ENCODE measurements at places on chromosomes 6 and 20.

- DNase-seq, result no peak
These were observed 73.9 kb downstream of the MDN1 start for GRCh38 chr6:89745716-89746115.

DNA sequence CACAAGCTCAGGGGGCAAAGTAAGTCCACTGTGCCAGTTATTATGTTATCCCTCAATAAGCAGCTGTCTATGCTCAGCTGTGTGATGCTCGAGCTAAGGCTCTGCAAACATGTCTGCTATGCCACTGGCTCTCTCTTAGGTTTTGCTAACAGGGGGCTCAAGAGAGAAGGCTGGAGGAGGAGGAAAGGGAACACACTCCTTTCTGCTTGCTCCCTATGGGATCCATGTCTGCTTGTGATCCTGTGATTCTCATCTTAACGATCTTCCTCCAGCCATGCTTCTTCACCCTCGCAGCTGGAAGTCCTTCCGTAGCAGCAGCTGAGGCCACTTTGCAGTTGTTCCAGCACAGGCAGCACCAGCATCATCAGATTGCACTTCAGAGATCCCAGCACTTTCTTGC is 37.0 kb upstream of the IGF2R start:
- DNase-seq, result no peak

GRCh38 chr6:33672808-33673207 is 38.7 kb downstream of the UQCC2 start:
- no peak for DNase-seq

- DNase-seq, result no peak
These were observed 22.3 kb upstream of the BMP7 start for GRCh38 chr20:57288651-57289277.

DNA sequence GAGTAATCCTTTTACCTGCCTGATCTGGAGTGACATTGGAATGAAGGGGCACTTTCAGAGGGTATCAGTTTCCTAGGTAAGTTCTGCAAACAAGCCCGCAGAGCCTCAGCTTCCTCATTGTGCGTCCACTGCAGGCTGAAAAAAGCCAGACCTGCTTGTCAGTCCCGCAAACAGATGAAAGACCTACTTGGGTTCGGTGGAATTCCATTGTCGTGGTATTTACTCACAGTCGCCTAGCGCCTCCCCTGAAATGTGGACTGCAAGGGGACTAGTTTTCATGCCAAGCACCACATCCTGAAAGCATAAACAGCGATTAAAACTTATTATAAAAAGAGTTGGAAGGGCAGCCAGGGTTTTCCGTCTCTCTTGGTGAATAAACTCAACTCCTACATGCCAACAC is 121.5 kb downstream of the PAX1 start:
- DNase-seq, result no peak

GRCh38 chr6:163860287-163861081 is 446.0 kb downstream of the QKI start:
- DNase-seq, result no peak

- no peak for DNase-seq
These were observed 126.5 kb downstream of the WDR27 start for GRCh38 chr6:169575365-169575764.

DNA sequence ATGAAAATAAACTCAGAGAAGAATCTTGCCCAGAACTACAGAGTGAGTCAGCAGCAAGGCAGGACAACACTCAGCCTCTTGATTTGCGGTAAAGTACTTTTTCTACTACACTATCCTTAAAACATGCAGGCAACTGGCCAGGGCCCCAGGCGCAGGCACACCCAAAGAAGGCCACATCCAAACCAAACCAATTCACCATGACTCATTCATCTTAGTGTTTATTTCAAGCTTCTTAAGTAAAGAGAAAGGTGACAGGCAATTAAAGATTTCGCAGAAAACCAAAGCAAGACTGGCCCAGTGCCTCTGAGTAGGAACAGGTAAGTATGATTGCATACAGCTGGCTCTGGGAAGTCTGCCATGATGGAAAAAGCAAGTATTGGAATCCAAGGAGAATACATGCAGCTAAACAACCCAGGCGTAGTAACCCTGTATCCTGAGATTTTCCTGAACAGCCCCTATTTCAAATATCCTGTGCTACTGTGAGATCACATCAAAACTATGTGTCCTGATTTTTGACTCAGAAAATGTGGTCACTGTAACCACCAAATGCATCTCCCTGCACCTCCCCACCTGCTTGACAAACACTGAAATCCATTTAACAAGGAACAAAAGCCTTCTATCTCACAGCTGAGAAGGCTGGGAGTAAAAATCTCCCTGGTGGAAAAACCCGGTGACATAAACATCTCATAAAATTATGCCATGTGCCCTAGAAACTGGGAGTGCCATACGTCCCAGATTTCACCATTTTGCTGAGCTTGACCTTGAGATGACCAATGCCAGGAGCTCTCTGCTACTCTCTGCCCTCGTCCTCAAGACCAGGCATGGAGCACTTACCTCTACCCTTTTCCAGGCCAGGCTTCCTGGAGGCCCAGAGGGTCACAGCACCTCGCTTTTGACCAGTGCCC is 12.4 kb downstream of the WFDC3 start:
- DNase-seq, result no peak

GRCh38 chr6:45487645-45488044 is 109.9 kb upstream of the SUPT3H start:
- DNase-seq, result no peak

GRCh38 chr6:38634518-38634917 is 5.2 kb downstream of the BTBD9 start:
- DNase-seq, result no peak

DNA sequence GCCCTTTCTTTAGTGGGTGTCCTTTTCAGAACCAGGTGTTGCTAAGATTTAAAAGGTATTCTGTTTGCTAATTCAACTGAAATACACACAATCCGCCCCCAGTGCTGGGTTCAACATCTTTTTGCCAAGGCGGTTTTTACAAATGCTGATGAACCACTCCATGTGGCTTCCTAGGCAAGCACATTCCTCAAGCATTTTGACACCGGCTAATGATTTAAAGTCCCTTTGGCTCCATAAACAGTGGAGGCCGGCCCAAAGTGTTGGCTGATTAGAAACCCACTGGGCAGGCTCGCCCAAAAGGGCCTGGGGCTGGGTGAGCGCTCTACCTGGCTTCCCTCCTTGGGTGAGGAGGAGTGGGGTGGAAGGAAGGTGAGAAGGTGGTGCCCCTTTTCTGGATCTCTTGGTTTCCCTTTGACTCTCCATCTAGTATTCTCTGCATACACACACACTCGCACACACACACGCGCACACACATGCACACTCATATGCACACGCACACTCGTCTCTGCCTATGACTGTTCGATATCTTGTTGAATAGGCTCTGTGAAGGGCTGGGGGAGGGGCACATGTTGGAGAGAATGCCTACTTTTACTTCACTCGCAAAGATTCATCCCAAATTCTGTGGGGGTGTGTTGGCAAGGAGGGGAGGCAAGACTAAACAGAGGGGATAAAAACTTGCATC is 66.7 kb upstream of the ARMC2 start:
- DNase-seq, result no peak

GRCh38 chr20:1184638-1185315 is at the start of gene TMEM74B:
Gene TMEM74B, minus strand, starts transcription at chr20:1184981. Its CDS starts 1,180 bp downstream, at chr20:1183801.
- no peak for DNase-seq

- DNase-seq, result no peak
These were observed 201.7 kb upstream of the PLCB4 start for GRCh38 chr20:8867038-8867740.

DNA sequence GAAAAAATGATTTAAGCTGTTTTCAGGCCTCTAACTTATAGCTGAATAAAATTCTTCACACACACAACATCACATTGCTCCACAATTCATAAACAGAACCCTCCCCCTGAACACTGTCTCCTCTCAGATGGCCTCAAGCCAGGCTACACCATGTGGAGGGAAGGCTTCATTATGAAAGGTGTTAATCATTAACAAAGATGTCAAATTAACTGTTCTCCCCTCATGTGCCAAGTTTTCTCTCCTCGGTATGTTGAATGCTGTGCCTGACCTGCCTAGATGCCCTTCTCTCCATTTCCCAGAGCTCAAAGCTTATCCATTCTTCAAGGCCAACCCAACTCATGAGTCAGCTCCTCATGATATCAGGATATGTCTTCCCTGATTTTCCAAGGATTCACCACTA is 210.4 kb downstream of the GMDS start:
- no peak for DNase-seq

DNA sequence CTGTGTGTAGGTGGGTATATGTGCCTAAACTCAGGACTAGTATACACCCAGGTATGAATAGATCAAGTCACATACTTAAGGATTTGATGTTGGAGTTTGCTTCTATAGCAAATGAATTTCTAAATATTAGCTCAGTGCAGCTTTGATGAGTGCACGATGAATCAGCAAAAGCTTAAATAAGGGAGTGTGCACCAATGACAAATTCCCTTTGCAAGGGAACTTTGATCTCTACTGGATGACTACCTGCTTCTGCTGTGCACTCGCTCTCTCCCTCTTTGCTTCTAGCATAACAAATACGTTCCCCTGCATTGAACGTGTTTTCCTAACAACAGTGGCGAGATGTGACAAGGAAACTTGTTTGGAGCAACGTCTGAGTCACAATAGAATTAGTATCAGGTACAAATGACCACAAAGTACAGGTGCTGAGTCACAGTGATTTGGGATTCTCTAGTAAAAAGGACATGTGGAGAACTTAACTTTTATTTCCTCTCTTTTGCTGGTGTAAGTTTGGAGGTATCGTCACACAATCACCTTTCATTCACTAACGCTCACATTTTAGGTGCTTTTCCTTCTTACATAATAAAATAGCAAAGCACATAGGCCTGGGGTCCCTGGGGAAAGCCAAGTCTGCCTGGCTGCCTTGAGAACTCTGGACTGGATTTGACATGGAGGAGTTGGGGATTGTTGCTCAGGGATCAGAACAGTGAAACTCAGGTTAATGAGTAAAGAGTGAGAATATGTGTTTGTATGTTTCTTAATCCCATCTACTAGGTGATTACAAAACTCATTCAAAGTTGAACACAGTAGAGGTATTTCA is 49.7 kb downstream of the KLHL31 start:
- no peak for DNase-seq

DNA sequence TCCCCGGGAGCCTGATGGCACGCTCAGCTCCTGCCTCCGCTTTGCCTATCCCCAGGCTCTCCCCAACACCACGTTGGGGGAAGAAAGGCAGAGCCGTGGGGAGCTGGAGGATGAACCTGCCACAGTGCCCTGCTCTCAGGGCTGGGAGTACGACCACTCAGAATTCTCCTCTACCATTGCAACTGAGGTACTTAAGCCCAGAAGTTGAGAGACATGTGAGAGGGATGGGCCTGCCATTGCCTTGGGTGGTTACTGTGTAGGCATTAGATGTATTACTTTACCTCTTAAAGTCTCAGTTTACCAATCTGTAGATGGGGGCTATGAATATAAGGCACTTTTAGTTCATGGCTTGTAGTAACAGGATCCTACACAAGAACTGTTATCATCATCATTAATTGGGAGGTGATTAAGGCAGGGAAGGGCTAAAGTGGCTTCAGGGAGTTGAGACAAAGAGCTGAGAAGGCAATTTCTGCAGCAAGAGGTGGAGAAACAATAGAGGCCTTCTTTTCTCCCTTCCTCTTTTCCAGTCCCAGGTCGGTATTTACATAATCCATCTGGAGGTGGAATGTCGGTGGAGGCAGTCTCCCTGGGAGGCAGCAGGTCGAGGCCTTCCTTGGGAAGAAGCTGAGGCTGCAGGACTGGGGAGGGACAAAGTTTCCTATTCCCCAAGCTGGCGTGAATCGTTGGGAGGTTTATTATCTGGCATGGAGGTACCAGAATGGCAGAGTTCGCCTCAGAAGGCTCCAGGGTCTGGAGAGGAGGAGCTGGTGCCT is 691 bp downstream of the SLC22A7 start:
- DNase-seq, result no peak

DNA sequence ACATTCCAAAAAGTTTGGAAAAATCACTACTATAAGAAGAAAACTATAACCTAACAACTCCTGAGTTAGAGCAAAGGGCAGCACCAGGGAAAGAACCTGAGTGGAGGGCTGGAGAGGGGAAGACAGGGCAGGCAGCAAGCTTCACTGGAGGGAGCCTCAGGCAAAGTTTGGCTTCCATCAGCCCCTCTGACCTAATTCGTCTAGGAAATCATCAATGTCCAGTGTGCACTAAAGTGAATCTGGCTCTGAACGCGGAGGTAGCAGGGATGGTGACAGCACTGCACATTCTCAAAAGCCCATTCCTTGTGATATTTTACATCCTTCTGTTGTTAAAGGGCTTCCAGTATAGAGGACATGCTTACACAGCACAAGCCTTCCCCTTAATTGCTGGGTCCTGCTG is 87.1 kb downstream of the ZDHHC14 start:
- no peak for DNase-seq

GRCh38 chr6:140202964-140203515 is 828.6 kb upstream of the CITED2 start:
- DNase-seq, result no peak

DNA sequence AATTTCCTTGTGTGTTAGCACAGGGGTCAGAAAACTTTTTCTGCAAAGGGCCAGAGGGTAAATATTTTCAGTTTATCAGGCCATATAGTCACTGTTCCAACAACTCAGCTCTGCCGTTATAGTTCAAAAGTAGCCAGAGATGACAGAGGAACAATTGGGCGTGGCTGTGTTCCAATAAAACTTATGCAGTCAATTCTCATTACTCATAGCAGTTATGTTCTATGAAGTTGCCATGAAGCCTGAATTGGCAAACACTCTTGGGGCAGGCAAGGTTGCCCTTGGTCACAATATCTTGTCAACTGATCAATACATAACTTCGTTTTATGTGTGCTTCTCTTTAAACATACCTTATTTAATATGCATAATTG is 304.2 kb downstream of the TFAP2C start:
- no peak for DNase-seq

DNA sequence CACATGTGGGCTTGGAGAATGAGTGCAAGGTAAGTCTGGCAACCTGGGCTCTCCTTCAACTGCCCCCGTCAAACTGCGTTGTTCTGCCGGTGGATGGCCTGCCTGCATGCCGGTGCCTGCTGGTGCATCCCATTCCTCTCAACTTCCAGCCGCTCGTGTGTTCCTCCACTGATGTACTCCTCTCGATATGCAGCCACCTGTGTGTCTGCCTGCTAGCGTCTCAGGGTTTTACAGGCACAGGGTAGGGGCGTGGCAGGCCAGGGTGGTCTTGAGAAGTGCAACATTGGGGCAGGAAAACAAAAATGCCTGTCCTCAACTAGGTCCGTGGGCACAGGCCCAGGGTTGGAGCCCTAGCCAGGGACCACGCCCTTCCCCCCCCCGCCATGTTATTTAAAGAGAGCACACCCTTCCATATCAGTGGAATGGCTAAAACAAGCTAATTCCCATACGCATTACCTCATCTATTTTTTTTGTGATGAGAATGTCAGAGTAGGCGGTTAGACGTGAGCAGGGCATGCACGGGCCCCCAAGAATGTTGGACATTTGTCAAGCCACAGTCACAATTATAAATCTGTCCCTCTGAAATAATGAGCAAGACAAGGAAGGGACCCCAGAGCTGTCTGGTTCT is 33.2 kb downstream of the SERPINB6 start:
- no peak for DNase-seq

- DNase-seq, result no peak
These were observed 63.6 kb downstream of the EDN1 start for GRCh38 chr6:12353731-12354130.

GRCh38 chr6:117072781-117073180 is 192.6 kb upstream of the VGLL2 start:
- no peak for DNase-seq
